Naive thymus-derived CD4-positive, alpha-beta T cell (primary cell): ENCODE measurements at places on chromosomes 1 and 21. TPM values are rescaled to one million over a fixed set of nuclear protein-coding genes. Genes with fewer than 3 reads are reported as not detected.

DNA sequence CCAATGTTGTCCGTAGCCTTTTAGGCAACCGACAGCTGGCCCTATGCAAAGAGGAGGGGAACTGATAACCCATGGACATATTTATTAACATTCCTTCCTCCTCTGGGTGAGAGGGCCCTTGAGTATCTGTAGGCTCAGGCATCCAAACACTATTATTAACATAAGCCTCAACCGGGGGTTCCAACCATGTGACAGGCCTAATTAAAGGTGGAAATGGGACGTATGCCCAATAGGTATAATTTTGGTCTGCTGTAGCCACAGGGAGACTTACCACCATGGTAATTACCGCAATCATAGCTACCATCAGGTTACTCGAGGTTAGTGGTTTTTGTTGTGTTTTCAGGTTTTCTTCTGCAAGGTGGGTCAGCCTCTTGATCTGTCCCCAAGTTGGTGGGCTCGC, 5.3 kb downstream of the DAP3 start:
- no peak for DNase-seq

DNA sequence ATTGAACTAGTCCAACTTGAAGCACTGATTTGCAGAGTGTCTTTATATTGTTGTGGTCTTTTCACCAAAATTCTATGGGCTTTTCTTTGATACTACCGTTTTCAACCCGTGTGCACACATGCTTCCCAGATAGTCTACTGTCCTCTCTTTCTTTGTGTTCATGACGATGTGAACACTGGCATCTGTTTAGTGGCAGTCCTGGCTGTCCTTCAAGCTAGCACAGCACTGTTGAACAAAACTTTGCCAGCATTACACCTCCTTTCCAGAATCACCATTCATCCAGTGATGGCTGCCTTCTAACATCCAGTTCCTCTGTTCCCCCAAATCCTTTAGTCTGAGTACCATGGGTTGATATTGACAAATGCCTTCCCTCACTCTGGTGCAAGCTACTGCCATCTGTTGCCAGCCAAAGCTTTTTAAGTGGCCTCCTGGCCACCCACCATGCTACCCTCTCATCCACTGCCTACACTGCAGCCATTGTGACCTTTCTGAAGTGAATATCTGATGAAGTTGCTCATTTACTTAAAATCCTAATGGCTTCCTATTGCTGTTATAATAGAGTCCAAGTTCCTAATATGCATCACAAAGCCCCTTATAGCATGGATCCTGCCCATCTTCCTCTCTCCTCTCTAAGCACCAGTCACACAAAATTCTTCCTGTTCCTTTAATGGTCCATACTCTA, 94.3 kb downstream of the NIBAN1 start:
- no peak for DNase-seq

DNA sequence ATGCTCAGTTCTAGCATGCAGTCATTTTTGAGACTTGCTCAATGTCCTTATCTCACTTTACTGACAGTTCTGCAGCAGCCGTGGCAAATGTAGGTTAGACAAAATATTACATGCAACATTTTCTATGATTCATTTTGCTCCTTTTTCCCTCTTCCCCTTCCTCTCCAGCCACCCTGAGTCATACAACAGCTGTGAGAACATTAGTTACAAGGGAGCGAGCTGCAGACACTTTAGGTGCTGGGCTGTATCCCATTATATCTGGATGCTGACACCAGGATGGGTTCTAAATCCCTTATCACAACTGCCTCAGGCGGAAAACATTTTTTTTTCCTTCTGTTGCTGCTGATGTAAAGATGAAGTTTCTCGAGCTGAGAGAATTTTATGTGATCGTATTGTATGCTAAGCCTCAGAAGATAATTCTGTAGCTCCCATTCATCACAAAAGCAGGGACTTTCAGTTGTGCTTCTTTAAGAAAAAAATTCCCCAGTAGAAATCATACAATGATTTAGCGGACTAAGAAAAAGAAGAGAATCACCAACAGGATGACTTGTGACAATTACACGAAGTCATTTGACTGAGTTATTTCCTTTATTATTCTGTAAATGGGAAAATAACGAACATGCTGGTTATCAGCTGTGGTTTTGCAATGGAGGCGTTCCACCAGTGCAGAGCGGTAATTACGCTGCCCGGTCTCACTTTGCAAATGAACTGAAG, 345.0 kb downstream of the DISC1 start:
- no peak for DNase-seq

- DNase-seq = no peak
These were observed 395.6 kb downstream of the SETD4 start for GRCh38 chr21:35664683-35665082.

DNA sequence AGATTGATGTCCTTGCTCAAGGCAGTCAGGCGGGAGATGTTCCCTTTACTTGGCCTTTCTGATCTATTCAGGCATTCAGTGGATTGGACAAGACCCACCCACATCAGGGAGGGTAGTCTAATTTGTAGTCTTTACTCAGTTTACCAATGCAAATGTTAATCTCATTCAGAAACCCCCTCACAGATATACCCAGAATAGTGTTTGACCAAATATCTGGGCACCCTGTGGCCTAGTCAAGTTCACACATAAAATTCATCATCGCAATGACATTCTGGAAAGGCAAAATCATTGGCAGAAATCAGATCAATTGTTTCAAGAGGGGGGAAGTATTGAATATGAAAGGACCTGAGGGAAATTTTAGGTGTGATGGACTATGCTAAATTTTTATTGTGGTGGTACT, 12.5 kb upstream of the SFT2D2 start:
- no peak for DNase-seq

GRCh38 chr1:27935721-27936120, 921 bp downstream of the SMPDL3B start:
- DNase-seq = no peak

GRCh38 chr1:7343882-7344281, 427.2 kb upstream of the VAMP3 start:
- DNase-seq = no peak

GRCh38 chr1:148293651-148294050, 141.6 kb upstream of the NBPF11 start:
- DNase-seq = no peak

CA6 gene
- 0.90 TPM for total RNA-seq

- no peak for DNase-seq
These were observed 173.6 kb downstream of the ZP4 start for GRCh38 chr1:237717106-237717505.
